HS-27A (cell line): ENCODE measurements at places on chromosomes 6 and 20.
A peak's percentile ranks its signal among the peaks of the same experiment; 100 is the strongest.

DNA sequence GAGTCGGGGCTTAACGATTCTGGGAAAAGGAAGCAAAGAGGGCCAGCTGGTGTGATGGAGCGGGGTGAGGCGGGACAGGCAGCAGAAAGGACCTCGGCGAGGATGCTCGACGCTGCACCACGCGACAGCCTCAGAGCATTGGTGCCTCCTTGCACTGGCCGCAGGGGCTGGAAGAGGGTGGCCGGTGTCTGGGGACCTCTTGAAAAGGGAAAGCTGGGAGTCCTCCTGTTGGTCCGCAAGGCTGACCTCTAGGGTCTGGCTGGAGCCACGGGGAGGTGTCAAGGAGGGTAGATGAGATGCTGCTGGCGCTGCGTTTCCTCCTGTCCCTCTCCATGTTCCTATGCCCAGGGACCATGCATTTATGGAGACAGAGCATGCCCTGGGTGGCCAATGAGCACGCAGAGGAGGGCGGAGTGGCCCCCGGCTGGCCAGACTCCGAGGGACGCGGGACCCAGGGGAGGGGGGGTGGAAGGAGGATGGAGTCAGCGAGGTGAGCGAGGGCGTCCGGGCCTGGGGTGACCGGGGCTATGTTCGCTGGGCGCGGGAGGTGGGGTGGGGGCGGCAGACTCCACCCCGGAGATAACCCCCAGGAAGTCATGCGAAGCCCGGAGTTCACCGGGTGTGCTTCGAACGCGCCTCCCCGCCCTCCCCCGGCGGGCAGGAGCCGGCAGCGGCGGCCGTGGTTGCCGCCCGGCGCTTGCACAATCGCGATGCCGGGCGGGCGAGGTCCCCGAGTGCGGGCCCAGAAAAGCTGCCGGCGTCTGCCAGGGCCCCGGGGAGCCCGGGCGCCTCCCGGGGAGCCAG lies at the start of gene CYP24A1:
Gene CYP24A1, minus strand, starts transcription at position 334 of the 804 bp plus-strand sequence. CDS start 407 bp downstream, outside the sequence.
- peak; percentile 59 for DNase-seq

- no peak for DNase-seq
Observed at GRCh38 chr6:107866606-107867301, 42.6 kb upstream of the SCML4 start.

DNA sequence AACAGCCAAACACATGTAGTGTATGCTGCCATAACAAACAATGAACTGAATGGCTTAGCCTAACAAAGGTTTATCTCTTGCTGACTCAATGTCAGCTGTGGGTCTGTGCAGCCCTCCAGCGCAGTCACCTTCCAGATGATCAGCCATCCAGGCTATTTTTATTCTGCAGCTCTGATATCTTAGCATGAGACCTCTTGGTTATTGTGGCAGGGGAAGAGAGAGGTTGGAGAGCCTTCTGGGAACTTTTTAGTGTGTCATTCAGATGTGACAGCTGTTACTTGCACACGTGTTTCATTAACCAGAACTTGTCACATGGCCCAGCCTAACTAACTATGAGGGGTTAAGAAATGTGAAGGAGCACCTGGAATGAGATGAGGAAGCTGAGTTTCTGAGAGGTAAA lies 202.5 kb downstream of the DHX35 start:
- no peak for DNase-seq

DNA sequence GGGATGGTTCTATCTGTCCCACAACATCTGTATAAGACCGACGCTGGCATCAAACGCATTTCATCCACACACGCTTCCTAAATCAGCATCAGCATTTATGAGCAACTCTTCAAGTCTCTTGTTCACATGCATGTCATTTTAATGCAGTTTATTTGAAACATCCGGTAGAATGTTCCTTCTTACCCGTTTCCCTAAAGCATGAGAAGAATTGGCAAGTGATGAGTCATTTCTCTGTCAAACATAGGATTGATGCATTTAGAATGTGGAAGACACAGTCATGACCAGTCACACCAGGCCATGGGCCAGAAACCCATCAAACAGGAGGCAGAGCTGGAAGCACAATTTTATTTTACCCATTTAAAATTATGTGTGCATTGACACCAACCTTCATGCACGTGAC lies 122.8 kb downstream of the UST start:
- DNase-seq, result peak; percentile 91

- DNase-seq, result no peak
Observed at GRCh38 chr6:42962502-42963178, 2.1 kb downstream of the GNMT start.

GRCh38 chr6:42451333-42452170 lies at the start of gene TRERF1:
TRERF1 (minus strand) TSS chr6:42451926; CDS start chr6:42269590, 182,336 bp downstream.
- peak; percentile 64 for DNase-seq

DNA sequence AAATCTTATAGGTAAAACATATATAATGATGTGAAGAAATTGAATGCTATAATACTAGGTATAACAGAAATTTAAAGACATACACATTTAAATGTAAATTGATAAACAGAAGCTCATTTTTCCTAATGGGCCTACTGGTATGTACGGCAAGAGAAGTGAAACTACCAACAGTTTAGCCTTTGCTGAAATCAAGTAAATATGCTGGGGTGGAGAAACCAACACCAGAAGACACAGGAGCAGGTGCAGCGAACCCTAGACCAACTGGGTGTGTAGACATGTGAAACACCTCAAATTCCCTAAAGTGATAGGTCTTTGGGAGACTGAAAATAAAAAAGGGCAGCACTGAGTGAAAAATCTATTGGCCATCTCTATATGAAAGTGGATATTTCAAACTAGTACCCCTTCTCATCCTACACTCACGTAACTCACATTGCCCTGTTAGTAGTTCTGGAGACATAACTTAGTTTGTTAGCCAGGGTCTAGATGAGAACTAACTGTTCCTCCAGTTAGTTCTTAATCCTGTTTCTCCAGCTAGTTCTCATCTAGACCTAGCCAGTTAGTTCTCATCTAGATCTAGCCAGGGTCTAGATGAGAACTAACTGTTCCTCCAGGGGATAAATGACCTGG lies 53.1 kb downstream of the SLC35D3 start:
- DNase-seq, result no peak

- DNase-seq, result no peak
Observed at GRCh38 chr6:129733290-129733689, 23.3 kb upstream of the ARHGAP18 start.

- no peak for DNase-seq
Observed at GRCh38 chr6:49553384-49553783, 2.9 kb downstream of the C6orf141 start.

GRCh38 chr6:156780962-156781853 lies 4.0 kb downstream of the ARID1B start:
- DNase-seq, result no peak

DNA sequence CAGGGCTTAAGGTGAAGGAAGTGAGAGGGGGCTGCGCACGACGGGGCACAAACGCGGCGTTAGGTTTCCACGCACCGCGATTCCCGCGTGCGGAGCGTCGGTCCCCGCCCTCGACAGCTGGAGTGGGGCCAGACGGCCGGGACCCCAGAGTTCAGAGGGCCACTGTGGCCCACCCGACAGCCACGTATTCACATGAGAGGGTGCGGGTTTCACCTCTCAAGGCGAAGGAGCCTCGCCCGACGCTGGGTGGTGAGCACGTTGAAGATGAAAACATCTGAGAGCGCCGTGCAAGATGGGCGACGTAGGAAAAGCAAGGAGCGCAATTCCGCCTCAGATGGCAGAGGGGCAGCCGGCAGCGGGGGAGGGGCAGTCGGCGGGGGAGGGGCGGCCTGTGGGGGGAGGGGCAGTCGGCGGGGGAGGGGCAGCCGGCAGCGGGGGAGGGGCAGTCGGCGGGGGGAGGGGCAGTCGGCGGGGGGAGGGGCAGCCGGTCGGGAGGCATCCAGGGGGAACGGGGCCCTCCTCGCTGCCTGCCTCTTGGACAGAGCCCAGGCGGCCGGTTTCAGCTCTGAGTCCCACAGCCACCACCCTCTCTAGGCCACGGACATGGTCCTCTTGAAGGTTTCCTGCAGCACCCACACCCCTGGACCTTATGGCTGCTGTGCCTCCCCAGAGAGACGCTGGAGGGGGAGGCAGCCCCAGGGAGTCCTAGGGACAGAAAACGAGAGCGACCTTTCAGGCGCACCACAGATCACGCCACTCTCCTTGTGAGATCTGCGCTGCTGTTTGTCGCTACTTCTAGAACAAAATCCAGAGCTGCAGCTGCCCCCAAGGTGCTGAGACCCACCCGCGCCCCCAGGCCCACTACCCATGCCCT lies 113.7 kb downstream of the DLL1 start:
- DNase-seq, result no peak

DNA sequence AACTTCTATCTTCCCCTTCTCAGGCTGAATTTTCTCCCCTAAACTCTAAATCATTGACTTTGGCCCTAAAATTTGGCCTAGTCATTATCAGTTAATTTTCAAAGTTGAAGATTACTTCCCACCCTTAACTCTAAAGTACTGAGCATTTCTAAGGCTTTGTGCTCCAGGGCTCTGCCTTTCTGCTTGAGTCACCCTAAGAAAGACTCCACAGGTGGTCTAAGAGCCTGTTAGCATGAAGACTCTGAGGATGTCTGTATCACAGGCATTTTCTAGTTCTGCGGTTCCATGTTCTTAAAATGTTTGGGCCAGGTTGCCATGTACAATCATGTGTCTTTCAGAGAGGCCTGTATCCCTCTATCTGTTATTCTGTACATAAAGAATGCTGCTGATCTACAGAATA lies 808.1 kb upstream of the MANEA start:
- DNase-seq, result no peak

- DNase-seq, result no peak
Observed at GRCh38 chr6:129342796-129343195, 367.2 kb downstream of the ARHGAP18 start.

- DNase-seq, result no peak
Observed at GRCh38 chr6:135229996-135230395, 48.9 kb downstream of the MYB start.

GRCh38 chr6:24524805-24525204 lies 30.0 kb downstream of the ALDH5A1 start:
- no peak for DNase-seq

- no peak for DNase-seq
Observed at GRCh38 chr6:133130863-133131262, 110.3 kb upstream of the EYA4 start.

GRCh38 chr6:121934451-121934850 lies 465.0 kb upstream of the HSF2 start:
- DNase-seq, result no peak

GRCh38 chr6:89716532-89716931 lies 78.0 kb upstream of the LYRM2 start:
- DNase-seq, result no peak

DNA sequence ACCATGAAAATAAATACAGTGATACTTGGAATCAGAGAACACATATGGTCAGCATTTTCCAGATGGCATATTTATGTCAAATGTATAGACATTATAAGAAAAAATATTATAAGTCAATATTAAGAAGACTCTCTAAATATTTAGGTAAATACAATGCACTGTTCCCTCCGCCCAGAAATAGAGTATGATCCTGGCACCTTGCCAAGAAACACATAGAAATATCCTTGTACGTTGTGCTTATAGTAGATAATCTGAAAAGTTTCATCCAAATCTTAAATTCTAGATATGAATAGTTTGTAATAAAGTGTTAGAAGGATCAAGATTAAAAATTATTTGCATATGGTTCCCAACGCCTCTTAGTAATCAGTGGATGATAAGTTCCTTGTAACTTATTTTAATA lies 645.8 kb upstream of the GJE1 start:
- no peak for DNase-seq

DNA sequence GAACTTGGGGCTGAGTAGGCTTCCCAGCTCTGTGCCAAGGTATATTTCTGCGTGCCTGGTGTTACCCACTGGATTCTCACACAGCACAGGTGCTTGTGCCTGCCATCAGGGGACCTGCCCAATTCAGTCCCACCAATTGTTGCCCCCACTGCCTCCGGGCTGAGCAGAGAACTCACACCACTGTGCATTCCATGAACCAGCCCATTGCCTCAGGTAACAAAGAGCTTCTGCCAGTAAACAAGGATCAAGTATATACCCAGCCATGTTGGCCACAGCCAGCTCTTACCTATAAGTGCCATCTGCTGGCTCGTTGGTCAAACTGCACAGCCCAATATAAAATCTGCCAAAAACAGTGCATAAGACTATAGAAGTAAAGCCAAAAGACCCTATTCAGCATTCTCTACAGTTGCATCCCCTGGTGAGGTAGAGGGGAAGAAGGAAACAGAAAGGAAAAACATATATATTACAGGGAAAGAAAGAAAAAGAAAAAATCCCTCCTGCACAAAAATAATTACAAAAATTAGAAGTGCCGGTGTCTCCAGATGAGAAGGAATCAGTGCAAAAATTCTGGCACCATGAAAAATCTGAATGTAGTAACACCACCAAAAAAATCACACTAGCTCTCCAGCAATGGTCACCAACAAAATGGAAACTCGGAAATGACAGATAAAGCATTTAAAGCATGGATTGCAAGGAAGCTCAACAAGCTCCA lies 241.4 kb downstream of the IBTK start:
- DNase-seq, result no peak

GRCh38 chr20:22371843-22372242 lies 212.5 kb downstream of the FOXA2 start:
- no peak for DNase-seq

DNA sequence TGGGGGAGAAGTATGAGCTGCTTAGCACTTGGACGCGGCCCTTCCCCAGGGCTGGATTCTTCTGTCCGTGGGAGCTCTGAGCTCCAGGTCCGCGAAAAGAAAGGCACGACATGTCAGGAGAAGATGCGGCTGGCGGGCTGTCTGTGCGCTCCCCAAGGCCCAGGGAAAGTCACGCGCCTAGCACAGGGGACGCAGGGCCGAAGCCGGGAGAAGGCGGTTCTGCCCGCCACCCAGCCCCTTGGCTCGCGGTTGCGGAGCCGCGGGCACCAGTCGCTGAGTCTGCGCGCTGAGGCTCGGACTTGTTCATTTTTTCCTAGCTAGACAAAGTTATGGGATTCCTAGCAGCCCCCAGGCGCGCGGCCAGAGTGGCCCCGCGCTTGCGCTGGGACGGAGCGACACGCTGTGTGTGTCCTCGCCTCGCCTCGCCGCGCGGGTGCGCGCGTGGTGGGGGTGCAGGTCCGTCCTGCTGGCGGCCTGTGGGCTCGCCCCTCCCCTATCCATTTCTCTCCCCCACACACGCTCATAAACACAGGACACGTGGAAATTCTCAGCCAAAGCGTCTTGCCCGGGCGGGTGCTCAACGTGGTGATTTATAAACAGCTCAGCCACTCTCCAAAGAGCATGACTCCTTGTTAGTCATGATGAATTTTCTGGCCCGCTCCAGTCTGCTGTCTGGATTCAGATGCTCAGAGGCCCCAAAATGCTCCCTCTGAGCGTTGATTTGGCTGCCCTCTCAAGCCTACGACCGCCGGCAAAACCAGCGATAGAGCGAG lies 1.9 kb upstream of the POU3F2 start:
- no peak for DNase-seq

- peak; percentile 15 for DNase-seq
Observed at GRCh38 chr6:2876210-2877056, 26.7 kb downstream of the SERPINB9 start.
